ENCODE measurements at places on chromosomes 12 and 14. TPM values are rescaled to one million over a fixed set of nuclear protein-coding genes. Genes with fewer than 3 reads are reported as not detected.

GRCh38 chr12:123767613-123768012, 5.5 kb downstream of the DNAH10 start:
- DNase-seq, result no peak

DNA sequence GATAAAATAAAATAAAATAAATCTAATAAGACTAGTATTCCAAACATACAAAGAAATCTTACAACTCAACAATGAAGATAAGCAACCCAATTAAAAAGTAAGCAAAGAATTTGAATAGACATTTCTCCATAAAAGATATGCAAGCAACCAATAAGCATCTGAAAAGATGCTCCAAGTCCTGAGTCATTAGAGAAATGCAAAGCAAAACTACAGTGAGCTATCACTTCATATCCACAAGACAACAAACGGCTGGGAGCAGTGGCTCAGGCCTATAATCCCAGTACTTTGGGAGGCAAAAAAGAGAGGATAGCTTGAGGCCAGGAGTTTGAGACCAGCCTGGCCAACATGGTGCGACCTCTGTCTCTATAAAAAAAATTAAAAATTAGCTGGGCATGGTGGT, 26.8 kb downstream of the ZFYVE1 start:
- no peak for DNase-seq

- DNase-seq, result no peak
Observed at GRCh38 chr12:48861111-48861510, 4.6 kb downstream of the RND1 start.

GRCh38 chr14:24979725-24980239, 70.2 kb downstream of the STXBP6 start:
- DNase-seq, result no peak

DNA sequence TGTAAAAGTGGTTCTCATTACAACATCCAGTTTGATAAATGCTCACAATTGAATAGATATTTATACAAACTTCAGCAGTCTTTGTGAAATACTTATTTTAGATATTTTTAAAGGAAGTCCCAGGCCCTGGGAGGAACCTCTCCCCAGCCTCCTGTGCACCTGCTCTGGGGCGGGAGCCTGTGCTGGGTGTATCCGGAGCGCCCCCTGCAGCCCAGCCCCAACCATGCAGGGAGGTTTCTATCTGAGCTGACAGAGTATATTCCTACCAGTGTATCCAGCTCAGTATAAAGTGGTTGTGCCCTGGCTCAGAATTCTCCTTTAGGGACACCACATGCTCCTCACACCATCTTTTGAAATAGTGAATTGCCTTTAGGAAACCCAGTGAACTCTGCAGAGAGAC, 851.8 kb downstream of the TMEM121 start:
- DNase-seq, result no peak

DNA sequence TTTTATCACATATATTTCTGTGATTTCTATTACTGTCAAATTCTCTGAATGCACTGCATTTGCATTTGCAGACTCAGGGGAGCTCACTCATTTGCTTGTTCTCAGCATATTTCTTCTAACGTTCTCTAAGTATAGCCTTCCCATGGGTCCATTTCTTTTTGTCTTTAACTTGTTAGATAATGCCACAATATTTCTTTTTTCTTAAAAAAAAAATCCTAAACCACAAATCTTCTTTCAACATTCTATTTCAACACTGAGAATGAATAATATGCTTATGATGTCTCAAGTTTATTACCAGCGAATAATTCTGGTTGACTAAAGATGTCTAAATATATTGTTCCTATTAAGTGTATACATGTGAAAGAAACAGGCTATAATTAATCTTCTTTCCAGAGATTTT, 200.2 kb downstream of the ANO6 start:
- DNase-seq, result no peak

DNA sequence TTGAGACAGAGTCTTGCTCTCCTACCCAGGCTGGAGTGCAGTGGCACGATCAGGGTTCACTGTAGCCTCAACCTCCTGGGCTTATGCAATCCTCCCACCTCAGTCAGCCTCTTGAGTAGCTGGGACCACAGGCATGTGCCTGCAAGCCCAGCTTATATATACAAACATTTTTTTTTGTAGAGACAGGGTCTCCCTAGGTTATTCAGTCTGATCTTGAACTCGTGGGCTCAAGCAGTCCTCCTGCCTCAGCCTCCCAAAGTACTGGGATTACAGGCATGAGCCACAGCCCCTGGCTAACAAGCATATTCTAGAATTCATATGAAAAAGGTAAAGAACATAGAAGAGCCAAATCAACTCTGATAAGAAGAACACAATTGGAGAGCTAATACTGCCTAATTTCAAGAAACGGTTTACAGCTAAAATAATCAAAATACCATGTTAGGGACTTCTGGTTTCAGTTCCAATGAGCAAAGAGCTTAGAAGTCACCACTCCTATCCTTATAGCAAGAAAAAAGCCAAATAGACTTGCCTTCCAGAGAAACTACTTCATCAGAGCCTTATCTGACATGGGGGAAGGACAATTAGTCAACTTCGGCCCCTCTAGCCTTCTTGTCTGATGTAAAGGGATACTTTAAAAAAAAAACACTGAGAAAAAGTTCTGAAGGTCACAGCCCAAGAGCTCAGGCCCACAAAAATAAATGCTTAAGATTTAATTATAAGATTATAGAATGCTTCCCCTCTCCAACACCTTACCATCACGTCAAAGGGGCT, 37.6 kb downstream of the TMEM116 start:
- DNase-seq, result no peak

DNA sequence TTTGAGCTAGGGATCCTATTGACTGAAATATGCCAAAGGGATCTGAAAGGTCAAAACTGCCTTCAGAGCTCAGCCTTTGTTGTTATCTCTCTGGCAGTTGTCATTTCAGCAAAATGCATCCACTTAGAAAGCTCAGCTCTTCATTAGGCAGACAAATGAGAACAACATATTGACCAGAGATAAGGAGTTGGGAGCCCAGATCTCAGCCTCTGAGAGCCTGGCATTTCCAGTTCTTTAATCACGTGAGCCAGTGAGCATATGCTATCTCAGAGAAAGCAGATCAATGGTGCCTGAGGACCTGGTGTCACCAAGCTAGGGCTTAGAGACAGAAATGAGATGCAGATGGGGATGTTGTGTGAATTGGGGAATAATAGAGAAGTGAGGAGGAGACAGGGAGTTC, 101.1 kb downstream of the DAD1 start:
- no peak for DNase-seq

DNA sequence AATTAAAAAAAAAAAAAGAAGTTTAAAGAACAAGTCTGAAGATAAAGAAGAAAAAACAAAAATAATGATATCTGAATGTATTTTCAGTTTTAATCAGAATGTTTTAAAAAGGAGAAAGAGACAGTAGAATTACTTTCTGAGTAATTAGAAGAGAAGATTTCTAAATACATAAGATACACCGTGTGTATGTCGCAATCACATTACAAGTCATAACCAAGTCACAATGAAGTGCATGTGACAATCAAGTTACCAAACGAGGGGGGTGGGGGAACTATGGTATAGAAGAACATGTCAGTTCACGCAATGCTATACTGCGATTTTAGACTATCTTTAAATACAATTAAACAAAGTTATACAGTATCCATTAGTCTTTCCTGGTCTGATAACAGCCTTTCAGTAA, 1464.1 kb upstream of the FLRT2 start:
- no peak for DNase-seq

- no peak for DNase-seq
Observed at GRCh38 chr14:88856786-88857366, 32.4 kb downstream of the TTC8 start.

- no peak for DNase-seq
Observed at GRCh38 chr12:59867689-59868088, 271.9 kb downstream of the SLC16A7 start.

DNA sequence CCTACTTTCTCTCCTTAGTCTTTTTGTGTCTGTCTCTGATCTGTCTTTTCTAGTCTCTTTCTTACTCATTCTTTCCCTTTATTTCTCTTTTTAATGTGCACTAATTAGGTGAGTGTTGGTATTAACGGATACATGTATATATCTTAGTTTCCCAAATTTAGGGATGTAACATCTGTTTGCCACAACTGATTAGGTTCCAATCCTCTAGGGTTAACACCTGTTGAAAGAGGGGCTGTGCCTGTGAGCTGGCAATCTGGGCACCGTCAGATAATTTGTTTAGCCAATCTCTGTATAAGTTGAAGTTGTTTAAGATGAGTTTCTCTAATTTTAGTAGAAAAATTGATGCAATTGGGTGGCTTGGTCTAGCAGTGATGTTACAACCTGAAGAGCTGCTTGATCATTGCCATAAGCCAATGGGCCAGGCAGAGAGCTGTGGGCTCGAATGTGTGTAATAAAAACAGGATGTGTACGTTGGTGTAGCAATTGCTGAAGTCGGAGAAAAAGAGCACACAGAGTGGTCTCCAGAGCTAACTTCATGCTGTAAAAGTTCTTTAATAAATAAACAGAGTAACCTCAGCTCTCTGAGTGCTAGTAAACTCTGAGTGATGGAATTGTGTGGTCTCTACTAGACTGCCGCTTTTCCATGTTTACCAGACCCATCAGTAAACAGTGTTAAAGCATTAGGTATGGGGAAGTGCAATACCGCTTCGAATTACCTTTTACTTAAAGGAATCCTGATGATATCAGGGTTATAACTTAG, 18.3 kb upstream of the LYZ start:
- DNase-seq, result no peak

- DNase-seq, result peak; percentile 45
Observed at GRCh38 chr12:116697305-116697704, 40.6 kb downstream of the SPRING1 start.

DNA sequence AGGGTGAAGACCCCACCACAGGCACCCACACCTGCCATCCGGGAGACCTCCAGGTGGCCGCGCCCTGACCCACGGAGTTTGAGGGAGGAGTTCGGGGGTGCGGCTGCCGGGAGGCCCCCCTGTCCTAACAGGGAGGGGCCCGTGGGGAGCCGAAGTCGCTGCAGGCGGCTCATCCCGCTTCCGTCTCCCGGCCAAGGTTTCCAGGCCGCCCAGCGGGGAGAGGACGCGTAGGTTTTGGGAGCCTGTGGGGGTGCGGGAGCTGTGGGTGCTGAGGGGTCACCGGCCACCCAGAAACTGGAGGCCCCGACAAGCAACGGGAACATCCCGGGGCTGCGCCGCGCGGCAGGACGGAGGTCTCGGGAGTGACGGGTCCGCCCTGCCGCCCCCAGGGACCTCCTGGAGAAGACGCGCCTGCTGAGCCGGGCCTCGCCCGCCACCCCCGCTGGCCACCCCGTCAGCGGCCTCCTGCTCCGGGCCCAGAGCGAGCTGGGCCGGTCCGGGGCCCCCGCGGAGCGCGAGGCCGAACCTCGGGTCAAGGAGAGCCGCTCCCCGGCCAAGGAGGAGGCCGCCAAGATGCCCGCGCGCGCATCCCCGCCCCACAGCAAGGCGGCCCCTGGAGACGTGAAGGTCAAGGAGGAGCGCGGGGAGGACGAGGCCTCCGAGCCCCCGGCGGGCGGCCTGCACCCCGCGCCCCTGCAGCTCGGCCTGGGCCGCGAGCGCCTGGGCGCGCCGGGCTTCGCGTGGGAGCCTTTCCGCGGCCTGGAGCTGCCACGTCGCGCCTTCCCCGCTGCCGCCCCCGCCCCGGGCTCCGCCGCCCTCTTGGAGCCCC, 27.6 kb downstream of the LRCOL1 start:
- no peak for DNase-seq

- DNase-seq, result no peak
Observed at GRCh38 chr12:80811957-80812708, 95.4 kb downstream of the MYF5 start.

DNA sequence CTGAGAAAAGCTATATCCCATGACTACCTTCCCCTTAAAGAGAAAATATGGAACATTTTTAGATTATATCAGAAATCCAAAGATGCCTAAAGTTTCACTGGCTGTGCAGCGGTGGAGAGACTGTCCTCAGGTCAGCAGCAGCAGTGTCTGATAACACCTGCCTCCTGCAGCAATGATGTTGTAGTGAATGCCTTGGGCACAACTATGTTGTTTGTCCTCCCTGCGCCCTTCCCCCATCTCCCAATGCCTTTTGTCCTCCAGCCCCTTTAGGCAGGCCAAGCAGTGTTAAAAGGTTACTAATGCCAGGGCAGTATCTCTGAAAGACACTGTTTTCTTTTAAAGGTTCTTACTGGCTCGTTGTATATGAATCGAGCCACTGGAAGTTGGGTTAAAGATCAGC, 13.2 kb downstream of the RTRAF start:
- no peak for DNase-seq

- peak; percentile 48 for DNase-seq
Observed at GRCh38 chr12:58433959-58434358, 486.3 kb downstream of the LRIG3 start.

GRCh38 chr12:104507672-104508071, 50.9 kb downstream of the CHST11 start:
- peak; percentile 31 for DNase-seq

- no peak for DNase-seq
Observed at GRCh38 chr12:113987261-113988063, 21.3 kb upstream of the RBM19 start.

Gene CLEC12A
- total RNA-seq, result not detected

Gene LMO3
- total RNA-seq, result 1.1 TPM

Gene PAH
- not detected for total RNA-seq

Gene SERPINA6
- 4.1 TPM for total RNA-seq

Gene VAMP1
- 1.2 TPM for total RNA-seq

Gene GALNT9
- 0.29 TPM for total RNA-seq
